ENCODE measurements at places on chromosomes 7 and 10.

GRCh38 chr7:13034693-13035092, 347.3 kb downstream of the ARL4A start:
- no peak for DNase-seq

DNA sequence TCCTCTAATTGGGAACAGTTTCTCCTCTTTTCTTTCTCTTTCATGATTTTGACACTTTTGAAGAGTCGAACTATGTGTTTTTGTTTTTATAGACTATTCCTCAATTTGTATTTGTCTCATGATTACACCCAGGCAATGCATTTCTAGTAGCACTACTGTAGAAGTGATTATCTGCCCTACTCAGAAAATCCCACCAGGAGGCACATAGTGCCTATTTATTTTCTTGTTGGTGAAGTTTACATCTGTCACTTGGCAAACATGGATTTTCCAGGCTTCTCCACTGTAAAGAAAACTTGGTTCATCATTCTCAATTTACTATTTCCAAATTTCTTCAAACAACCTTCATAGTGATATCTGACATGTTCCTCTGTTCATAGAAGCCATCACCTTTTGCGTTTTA, 893.9 kb downstream of the CCSER2 start:
- no peak for DNase-seq

DNA sequence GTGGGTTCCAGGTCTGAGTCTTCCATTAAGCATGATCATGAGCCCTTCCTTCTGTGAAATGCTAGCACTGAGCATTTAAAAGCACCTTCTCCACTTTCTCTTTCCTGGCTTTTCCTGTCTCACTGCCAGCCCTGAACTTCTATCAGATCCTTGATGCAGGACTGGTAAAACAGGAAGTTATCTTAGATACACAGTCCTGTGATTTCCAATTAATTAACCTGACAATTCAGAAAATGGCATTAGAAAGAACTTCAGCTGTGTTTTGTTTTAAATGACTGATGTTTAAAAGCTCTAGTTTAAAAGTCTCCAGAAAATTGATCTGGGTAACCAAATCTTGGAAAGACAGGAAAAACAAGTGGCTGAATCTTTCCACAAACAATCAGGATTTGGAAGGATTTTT, 79.0 kb upstream of the MACROH2A2 start:
- no peak for DNase-seq

- no peak for DNase-seq
Observed at GRCh38 chr7:96596120-96596826, 113.4 kb downstream of the SEM1 start.

DNA sequence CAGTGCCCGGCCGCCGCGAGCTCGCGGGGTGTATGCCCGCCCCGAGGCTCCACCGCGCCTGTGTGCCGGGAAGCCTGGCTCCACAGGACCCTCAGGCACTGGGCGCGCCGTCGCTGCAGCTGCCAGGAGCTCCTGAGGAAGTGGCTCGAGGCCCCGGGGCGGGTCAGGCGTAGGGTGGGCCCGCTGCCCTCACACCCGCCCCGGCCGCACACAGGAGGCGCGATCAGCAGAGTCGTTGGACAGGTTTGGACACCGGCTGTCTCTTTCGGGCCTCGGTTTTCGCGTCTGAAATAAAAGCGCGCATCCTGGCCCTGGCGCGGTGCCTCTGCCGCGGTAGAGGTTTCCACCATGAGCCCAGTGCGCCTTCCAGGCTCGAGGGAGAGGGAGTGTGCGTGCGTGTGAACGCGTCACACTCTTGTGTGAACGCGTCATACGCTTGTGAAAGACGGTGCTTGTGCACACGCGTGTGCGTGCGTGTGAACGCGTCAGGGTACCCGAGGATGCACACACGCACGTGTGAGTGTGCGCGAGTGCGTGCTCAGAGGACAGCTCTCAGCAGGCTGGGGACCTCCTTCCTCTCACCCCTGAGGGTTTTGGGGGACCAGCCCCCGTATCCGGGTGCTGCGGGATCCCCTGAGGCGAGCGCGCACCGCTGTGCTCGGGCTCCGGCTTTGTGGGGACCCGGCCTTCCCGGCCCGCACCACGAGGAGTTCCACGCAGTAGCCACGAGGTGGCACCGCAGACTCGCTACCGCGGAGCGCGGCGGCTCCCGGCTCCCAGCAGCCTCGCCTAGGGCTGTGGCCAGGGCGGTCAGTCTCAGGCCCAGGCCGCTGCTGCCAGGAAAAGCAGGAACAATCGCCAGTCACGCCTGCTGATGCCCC, 83.8 kb downstream of the BMS1 start:
- peak; percentile 56 for DNase-seq

DNA sequence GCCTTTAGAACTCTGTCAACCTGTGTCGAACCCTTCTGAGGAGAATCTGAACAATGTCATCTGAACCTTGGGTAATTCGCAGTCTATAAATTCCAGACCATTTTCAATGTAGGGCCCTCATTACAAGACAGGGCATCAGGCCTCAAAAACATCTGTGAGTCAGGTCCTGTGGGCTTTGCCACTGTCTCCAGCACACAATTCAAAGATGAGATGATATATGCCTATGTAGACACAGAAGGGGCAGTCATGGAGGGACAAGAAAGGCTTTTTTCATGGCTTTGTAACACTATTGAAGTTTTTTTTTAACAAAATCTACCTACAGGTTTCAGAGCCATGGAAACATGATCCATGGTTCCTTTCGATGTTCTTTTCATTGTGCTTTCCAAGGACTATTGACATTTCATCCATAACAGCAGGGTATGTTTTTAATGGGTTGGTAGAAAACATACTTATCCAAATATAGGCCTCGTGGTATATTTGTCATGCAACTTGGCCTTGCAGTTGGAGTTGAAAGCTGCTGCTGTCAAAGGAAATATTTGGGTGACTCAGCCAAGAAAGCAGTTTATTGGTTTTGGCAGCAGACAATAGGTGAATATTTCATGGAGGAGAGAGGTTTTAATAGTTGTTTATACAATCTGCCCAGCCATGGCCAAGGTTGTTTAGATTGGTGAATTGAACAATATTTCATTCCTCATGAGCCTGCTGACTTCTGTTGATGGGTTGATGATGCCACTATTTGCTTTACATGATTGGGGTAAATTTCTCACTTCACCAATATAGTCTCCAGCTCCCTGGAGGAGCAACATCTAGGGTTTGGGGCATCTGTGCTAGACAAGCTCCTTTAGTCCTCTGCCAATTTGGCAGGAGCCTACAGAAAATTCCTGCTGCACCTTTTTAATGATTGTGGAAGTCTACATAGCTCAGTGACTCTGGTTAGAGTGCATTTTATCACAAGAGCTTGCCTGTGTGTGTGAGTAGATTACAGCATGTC, 158.4 kb upstream of the TMEM72 start:
- no peak for DNase-seq

GRCh38 chr7:100396421-100396982, 23.2 kb downstream of the PILRA start:
- DNase-seq: peak; percentile 43

- DNase-seq: no peak
Observed at GRCh38 chr7:41205600-41205999, 497.3 kb downstream of the INHBA start.

DNA sequence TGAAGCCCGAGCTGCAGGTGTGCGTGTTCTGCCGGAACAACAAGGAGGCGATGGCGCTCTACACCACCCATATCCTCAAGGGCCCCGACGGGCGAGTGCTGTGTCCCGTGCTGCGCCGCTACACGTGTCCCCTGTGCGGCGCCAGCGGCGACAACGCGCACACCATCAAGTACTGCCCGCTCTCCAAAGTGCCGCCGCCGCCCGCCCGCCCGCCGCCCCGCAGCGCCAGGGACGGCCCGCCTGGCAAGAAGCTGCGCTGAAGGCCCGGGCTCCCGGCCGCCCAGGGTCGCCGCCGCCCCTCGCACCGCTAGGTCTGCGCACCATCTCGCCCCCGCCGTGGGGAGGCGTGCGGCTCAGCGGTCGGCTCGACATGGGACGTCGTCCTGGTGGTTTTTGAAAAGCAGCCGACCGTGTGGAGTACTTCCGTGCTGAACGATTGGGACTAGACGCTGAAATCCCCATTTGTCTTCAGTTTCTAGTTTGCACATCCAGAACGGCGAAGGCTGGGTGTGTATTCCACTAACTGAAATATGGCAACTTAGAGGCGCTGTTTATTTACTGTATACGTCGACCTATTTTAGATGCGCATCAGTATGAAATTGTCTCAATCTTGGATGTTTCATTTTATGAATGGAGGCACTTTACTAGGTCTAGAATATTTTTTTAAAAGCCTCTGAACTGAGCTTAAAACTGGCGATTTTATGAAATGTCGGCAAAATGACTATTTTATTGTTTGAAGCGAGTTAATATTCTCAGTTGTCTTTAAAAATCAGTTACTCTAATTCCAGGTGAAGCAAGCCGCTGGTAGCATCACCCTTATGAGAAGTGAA, 1.1 kb downstream of the NANOS1 start:
- DNase-seq: peak; percentile 38

DNA sequence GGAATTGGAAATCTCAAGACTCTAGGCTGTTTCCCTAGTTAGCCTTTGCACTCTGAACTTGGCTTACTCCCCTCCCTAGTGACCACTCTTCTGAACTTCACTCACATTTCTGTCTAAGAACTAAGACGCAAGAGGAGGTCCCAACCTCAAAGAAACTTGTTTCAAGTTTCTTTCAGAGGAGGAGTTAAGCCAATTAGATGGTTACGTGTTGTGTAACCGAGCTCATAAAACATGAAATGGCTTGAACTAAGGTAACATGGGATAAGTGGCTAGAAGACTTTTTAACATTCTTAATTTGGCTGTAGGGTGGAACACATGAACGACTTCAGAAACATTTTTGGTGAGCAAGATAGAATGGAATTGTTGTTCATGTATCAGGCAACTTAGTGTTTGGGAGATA, 39.5 kb upstream of the SEC61G start:
- DNase-seq: no peak

- no peak for DNase-seq
Observed at GRCh38 chr10:19977097-19977521, 160.9 kb downstream of the PLXDC2 start.

GRCh38 chr10:77436257-77436975, 201.2 kb downstream of the KCNMA1 start:
- DNase-seq: no peak

DNA sequence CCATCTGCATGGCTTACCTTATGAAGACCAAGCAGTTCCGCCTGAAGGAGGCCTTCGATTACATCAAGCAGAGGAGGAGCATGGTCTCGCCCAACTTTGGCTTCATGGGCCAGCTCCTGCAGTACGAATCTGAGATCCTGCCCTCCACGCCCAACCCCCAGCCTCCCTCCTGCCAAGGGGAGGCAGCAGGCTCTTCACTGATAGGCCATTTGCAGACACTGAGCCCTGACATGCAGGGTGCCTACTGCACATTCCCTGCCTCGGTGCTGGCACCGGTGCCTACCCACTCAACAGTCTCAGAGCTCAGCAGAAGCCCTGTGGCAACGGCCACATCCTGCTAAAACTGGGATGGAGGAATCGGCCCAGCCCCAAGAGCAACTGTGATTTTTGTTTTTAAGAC, 12.4 kb downstream of the DUSP5 start:
- DNase-seq: no peak

GRCh38 chr10:76192694-76193320, 761.4 kb downstream of the LRMDA start:
- no peak for DNase-seq

- no peak for DNase-seq
Observed at GRCh38 chr10:113991091-113991860, 52.4 kb upstream of the ADRB1 start.

DNA sequence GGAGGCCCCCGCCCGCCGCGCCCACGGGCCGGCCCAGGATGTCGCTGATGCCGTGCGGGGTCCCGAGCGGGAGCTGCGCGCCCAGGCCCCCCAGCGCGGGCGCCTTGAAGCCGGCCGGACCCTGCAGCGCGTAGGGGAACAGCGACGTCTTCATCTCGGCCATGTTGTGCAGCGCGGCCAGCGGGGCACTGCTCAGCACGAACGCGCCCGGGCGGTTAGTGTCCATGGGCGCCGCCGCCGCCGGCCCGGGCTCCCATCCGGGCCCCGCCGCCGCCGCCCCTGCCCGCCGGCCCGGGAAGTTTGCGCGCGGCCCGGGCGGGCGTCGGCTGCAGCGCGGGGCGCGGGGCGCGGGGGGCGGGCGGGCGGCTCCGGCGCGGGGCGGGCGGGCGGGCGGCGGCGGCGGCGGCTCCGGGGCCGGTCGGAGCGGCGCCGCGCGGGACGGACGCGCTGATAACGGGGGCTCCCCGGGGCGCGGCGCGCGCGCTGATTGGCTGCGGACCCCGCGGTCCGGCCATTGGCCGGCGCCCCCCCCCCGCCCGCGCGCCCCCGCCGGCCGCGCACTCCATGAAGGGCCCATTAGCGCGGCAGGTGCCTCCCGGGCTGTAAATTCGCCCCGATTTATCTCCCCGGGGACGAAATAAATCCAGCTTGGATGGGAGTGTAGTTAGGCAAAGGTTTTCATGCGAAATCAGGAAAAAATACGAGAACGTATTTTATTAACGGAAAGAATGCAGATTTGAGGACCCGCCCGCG, at the start of gene NKX6-2:
NKX6-2 (minus strand) TSS at position 425 of the 753 bp plus-strand sequence; CDS start at position 226, 199 bp downstream.
- no peak for DNase-seq

- no peak for DNase-seq
Observed at GRCh38 chr10:116385994-116386809, 41.4 kb upstream of the PNLIPRP3 start.

DNA sequence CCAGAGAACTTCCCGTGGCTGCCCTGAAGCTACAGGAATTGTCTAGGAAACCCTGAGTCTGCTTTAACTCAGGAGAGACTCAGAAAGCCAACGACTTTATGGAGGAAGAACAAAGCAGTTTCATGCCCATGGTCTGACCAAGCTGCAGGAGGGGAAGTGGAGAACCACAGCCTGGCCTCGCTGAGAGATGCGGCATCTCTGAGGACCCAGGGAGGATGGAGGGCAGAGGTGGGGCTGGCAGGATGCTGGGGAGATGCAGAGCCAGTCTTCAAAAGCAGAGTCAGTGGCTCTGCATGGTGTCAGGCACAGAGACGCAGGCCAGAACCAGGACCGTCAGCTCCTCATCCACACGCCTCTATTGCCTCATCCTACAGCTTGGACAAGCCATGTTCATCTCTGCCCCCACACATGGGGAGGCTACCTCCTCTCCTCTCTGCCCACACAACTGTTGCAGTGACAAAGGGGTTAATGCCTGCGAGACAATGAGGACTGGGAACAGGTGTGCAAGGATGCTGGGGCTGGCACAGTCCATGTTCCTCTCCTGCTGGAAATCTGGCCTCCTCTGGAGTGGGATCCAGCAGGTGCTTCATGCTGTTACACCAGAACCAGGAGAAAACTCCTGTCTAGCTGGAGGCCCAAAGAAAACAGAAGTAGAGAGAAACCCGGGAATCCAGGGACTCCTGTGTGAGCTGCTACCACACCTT, 267.0 kb downstream of the PLXNA4 start:
- no peak for DNase-seq

- DNase-seq: peak; percentile 70
Observed at GRCh38 chr10:114304571-114305421, 65.7 kb downstream of the VWA2 start.

DNA sequence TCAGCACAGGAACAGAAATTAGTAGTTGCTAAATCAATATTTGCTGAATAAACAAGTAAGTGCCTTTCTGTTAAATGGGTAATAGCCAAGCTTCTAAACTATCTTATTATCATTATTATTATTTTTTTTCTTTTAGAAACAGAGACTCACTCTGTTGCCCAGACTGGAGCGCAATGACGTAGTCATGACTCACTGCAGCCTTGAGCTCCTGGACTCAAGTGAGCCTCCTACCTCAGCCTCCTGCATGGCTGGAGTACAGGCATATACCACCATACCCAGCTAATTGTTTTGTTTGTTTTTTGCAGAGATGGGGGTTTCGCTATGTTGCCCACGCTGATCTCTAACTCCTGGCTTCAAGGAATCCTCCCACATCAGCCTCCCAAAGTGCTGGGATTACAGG, 12.3 kb upstream of the ELN start:
- no peak for DNase-seq

- DNase-seq: no peak
Observed at GRCh38 chr10:89203237-89203636, 3.9 kb downstream of the CH25H start.

Measured in CD4-positive, alpha-beta T cell treated with Interleukin-15 for 1 hour (primary cell).